ENCODE measurements at places on chromosomes 4 and X.

DNA sequence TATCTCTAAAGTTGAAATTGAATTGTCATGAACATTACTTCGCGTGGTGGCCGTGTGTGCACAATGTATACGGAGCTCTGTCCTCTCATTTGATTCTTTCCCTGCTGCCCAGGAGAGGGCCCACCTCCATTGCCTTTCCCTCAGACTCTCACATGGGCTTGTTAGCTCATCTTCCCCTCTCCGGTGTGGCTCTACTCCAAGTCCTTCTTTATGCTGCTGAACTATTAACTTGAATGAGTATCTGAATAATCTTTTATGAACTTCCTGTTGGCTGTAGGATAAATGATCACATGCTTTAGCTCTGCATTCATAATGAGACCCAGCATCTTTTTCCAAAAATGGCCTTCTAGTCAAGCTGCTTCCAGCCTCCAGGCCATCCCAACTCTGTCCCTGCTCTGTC lies 68.8 kb upstream of the CLNK start:
- no peak for DNase-seq

DNA sequence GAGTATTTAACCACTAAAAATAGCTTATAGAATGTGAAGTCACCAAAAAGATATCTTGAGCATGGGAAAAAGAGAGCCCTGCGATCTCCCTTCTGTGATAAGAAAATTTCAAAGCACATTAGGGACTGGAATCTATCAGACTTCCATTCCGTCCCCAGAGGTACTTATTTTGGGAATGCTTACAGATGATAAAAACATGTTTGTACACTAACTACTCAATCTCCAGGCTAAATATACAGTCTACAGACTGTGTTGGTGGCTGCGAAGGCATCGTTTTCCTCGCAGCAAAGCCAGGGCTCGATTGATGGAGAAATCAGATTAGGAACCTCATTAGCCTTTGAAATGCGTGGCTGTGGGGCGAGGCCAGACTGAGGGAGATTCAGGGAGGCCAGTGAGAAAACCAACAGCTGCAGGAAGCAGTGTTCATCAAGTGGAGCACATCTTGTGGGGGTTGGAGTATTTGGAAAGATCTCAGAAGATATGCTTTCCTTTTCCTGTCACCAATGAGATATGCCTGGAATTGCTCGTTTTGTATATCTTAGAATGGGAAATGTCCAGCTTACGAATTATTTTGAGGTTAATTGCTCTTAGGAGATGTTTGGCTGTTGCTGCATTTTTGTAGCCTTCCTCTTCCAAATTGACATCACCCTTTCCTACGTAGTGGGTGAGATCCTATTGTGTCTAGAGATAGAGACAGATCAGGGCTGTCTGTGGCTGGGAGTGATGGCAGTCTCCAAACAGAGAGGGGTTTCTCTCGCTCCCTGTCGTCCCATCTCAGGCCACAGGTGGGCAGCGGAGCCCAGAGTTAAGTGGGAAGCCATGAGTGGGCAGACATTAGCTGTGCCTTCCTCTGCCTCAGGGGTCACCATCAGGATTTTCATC lies 224.9 kb upstream of the FAT1 start:
- DNase-seq = no peak

GRCh38 chr4:55658657-55659056 lies 22.6 kb upstream of the NMU start:
- no peak for DNase-seq

- DNase-seq = no peak
Measured at GRCh38 chr4:22739968-22740367, 47.2 kb downstream of the GBA3 start.

DNA sequence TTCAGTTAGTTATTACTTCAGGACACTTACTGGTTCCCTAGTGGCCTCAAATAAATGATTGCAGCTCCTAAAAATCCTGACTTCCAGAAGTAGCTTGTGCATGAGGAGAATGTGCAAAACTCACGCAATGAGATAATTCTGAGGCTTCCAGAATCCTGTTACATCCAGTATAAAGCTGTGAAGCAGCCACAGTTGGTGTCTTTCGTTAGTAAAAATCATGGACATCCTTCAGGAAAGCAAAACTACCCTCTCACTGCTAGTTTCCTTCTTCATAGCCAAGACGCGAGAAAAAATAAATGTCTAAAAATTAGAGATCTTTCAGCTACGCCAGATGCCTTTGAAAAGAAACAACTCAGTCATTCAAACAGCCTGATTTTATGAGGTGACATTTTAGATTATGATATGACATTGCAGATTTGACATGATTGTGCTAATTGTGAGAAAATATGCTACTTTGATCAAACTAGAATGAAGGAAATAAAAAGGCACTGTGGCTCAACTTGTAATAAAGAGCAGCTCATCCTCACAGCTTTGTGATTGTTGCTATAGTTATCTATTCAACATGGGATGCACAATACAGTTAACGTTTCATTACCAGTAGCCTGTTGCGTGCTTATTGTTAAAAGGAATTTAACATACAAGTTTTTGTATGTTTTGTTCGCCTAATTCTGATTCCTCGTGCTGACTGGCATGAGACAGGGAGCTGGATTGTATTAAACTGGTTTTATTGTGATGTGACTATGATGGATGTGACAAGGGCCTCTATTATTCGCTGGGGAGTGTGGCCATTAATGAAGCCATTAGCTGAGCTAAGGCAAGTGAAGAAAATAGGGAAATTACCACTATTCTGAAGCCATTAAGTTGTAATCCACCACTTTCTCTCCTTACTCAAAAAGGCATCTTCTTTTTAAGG lies 40.5 kb downstream of the AFF2 start:
- DNase-seq = no peak

Data from GM13977 (cell line).